ENCODE measurements at places on chromosomes 3 and 15.

GRCh38 chr3:105842449-105842848 lies 26.4 kb downstream of the CBLB start:
- DNase-seq, result no peak

GRCh38 chr3:80014576-80014975 lies 246.8 kb upstream of the ROBO1 start:
- DNase-seq, result no peak

- DNase-seq, result no peak
Observed at GRCh38 chr3:101043687-101044078, 50.5 kb upstream of the ABI3BP start.

DNA sequence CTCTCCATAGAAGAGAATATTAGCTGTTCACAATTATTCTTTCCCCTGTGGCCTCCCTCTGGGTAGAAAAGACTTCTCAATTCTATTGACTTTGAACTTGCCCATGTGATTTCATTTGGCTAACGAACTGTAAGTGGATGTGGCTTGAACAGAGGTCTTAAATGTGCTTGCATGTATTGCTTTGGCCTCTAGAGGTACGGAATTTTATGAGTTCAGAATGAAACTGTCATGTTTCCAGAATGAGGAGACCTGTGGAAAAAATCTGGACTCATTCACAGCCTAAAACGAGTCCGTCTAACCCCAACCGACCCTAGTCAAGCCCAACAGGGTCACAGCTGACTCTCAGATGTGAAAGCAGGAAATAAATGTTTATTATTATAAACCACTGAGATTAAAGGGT lies 596.7 kb upstream of the UBE2E2 start:
- DNase-seq, result no peak

- DNase-seq, result no peak
Observed at GRCh38 chr15:84934942-84935729, 46.5 kb upstream of the PDE8A start.

GRCh38 chr3:179546814-179547241 lies 15.9 kb upstream of the ACTL6A start:
- no peak for DNase-seq

DNA sequence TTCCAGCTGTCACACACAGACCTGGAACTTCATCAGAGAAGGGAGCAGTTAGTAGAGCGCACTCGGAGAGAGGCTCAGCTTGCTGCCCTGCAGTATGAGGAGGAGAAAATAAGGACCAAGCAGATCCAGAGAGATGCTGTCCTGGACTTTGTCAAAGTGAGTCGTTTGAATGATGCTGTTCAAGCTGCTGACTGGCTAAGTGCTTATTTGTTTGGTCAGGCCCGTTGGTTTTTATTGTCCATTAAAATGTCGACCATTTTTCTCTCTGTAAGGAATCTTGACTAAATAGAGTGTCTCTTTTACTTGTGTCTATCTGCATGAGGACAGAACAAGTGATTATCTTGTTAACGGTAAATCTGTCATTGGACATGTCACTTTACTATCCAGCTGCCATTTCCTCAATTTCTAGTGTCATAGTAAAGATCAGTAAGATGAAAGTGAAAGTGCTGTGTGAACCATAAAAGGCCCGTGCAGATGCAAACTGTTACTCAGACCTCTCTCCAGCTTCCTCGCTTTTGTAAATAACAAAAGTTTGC lies 56.9 kb downstream of the LRCH3 start:
- peak; percentile 48 for DNase-seq

DNA sequence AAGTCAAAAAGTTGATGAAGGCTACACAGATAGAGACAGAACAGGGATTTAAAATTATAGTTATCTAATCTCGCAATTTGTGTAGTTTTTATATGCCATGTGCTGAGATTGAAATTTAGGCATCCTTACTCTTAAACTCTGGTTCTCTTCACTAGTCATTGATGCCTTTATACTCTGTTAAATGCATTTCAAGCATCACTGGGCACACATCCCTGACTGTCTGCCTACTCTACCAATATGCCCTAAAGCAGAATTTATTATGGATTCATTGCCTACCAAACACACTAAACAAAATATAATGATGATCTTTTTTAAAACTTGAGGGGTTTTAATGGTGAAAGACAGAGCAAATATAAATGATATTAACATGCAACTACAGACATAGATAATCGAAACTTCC lies 10.3 kb upstream of the ALCAM start:
- DNase-seq, result no peak

GRCh38 chr3:171286580-171287249 lies 173.5 kb downstream of the TNIK start:
- peak; percentile 54 for DNase-seq

GRCh38 chr3:175737646-175738572 lies 878.8 kb downstream of the NAALADL2 start:
- no peak for DNase-seq

GRCh38 chr3:98545940-98546339 lies 14.2 kb downstream of the GPR15 start:
- no peak for DNase-seq

GRCh38 chr3:24828551-24828950 lies 333.9 kb upstream of the THRB start:
- no peak for DNase-seq

GRCh38 chr3:42663581-42664437 lies 10.3 kb downstream of the ZBTB47 start:
- peak; percentile 42 for DNase-seq

DNA sequence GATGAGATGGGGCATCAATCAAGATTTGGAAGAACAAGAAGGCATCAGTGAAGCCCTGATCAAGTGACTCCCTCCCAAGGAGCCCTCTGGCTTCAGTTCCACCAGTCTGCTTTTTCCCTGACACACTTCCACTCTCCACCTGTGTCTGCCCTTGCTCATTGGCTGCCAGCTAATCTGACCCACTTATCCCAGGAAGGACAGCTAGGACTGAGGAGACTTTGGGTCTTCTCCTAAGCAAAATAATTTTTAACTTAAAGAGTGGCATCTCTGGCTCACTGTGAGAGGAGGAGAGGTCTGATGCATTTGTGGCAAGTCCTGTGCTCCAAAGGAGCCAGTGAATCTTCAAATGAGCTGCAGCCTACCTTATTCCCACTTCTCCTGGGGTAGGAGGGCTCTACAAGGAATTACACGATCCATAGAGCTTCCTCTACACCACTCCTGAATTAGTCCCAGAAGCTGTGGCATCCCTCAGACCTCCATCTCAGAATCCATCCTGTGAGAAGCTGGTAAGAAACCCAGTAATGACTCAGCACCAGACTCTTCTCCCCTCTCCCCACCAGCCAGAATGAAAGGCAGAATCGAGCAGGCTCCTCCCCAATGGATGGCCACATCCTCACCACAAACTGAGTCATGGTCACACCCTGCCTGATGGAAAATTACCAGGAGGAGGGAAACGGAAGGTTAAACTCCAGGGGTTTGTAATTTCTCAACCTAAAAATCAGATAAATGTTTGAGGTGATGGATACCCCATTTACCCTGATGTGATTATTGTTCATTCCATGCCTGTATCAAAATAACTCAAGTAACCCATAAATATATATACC lies 6.3 kb upstream of the PKM start:
- DNase-seq, result peak; percentile 36

- no peak for DNase-seq
Observed at GRCh38 chr3:80238152-80238551, 470.4 kb upstream of the ROBO1 start.

DNA sequence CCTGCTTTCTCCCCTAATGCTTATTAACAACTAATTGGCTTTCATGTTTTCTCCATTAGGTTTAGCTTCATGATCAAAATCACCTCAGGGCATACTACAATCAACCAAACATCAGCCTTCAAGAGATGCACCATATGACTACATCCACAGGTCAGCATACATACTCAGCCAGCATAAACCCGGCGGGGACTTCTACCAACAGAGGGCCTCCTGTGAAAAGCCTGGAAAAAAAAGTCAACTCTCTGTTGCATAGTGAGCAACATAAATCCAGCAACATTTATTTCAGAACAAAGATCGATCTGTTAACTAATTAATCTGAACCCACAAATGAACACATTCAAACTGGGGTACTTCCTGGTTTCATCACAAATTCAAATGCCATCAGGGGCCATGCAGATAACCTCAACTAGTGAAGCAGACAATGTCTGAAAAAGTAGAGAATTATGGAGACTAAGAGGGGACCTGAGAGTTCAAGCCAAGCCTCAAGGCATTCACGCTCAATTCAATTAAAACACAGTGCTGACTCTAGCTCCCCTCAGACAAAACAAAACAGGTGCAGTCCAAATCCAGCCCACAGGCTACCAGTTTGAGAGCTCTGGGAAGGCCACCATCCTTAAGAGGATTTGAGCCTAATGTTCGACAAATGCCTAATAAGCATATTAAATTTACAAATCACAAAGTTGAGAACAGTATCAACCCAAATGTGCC lies 124.5 kb downstream of the MAGI1 start:
- DNase-seq, result no peak

GRCh38 chr15:89769366-89769765 lies 6.8 kb upstream of the MESP2 start:
- DNase-seq, result no peak

- no peak for DNase-seq
Observed at GRCh38 chr3:46209053-46209452, 940 bp upstream of the CCR1 start.

GRCh38 chr3:52172262-52172757 lies 18.1 kb upstream of the POC1A start:
- DNase-seq, result no peak

DNA sequence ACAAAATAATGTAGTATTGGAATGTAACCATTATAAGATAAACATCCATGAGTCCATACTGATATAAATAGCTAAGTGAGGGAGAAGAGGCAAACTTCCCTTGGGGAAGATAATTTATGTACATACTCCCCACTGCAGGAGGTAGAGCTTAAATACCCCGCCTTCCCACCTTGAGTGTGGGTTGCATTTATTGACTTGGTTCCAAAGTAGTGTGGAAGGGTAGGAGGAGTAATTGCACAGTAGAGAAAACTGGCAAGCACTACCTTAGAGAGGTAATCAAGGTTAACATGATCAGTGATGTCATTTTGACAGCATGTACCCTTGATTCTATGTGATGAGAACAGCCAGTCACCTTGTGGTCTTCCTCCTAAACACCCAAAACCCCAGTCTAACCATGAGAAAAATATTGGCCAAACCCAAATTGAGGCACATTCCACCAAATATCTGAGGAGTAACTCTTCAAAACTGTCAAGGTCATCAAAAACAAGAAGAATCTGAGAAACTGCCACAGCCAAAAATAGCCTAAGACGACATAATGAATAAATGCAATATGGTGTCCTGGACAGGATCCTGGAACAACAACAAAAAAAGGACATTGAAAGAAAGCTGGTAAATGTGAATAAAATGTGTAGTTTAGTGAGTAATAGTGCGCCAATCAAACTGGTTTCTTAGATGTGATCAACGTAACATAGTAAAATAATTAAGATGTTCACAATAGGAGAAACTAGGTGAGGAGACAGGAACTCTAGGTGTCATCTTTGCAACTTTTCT lies 774 bp upstream of the CNOT10 start:
- no peak for DNase-seq

- no peak for DNase-seq
Observed at GRCh38 chr3:132284781-132285619, 32.2 kb upstream of the ACP3 start.

DNA sequence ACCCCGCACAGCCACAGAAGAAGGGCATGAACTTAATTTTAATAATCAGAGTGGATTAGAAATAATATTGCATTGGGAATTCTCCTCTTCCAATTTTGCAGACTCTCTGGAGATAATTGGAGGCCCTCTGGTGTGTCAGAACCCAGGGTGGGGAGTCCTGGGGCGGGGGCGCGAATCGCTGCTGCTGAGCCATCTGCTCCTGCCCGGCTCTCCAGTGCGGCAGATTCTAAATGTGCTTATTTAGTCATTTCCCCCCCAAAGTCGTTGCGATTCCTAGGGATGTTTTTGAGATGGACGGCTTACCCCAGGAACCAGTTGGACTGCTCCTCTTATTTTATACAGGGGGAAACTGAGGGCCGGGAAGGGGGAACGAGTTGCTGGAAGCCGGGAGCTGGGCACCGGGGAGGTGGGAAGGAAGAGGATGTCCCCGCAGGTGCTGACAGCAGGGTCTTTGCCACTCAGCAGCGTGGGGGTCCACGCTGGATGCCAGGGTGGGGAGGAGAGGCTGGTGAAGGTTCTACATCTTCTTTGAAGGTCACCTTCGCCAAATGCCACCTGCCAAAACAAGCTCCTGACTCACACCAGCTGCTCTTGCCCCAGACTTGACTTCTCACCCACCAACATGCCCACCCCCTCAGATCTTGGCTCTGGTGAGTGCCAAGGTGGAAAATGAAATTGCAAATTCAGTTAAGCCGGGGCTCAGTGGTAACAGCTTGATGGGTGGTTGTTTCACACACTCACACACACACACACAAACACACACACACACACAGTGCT lies 91.3 kb upstream of the PRR23E start:
- no peak for DNase-seq

DNA sequence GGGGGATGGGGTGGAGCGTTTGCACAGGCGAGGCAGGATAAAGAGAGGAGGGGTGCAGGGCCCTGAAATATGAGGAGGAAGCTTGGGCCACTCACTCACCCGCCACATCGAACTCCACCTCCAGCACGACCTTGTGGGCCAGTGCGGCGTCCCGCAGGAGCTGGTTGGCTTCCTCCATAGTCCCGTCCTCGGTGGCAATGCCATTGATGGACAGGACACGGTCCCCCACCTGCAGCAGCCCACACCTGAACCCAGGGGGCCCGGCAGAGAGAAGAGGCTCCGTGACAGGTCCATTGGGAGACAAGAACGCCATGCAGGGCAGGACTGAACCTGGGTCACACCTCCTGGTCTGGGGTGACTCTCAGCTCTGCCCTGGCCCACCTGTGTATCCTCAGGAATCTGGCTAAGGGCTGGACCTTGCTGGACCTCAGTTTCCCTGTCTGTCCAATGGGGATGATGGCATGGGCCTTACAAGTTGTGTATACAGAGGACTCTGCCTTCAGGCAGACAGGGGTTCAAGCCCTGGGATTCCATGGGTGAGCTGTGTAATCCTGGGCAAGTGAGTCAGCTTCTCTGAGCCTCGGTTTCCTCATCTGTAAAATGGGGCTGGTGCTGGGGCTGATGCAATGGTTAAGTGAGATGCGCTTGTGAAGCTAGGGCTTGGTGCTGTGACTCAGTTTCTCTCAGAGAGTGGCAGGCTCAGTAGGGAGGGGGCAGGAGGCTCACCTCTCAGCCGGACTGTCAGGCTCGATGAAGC lies 26.4 kb downstream of the GRIP2 start:
- DNase-seq, result no peak

GRCh38 chr3:177835917-177836316 lies 638.6 kb upstream of the TBL1XR1 start:
- DNase-seq, result no peak

GRCh38 chr3:127692501-127693335 lies 20.0 kb downstream of the ABTB1 start:
- DNase-seq, result no peak

GRCh38 chr15:57565311-57565710 lies 26.4 kb upstream of the MYZAP start:
- no peak for DNase-seq

Data from GM06990 (cell line).